Adrenal gland (tissue), 19 donors: ENCODE measurements at places on chromosomes 3 and 15. TPM values are rescaled to one million over a fixed set of nuclear protein-coding genes. Genes with fewer than 3 reads are reported as not detected.

Gene VWA5B2
- 29.8 TPM for polyA plus RNA-seq

Gene CLDN16
- polyA plus RNA-seq = 0.33 TPM

Gene LMAN1L
- polyA plus RNA-seq = 0.88 TPM

Gene MYLK
- polyA plus RNA-seq = 26.7 TPM

Gene ITPKA
- polyA plus RNA-seq = 0.73 TPM

Gene KBTBD12
- polyA plus RNA-seq = 0.24 TPM

Gene RPN1
- 35.9 TPM for polyA plus RNA-seq

Gene CDC25A
- polyA plus RNA-seq = 0.64 TPM

Gene ITIH4
- 71.6 TPM for polyA plus RNA-seq

Gene SEMA7A
- polyA plus RNA-seq = 5.0 TPM
